ENCODE measurements at places on chromosomes 6 and 20. TPM values are rescaled to one million over a fixed set of nuclear protein-coding genes. Genes with fewer than 3 reads are reported as not detected.

LPA gene
- not detected for total RNA-seq

DNA sequence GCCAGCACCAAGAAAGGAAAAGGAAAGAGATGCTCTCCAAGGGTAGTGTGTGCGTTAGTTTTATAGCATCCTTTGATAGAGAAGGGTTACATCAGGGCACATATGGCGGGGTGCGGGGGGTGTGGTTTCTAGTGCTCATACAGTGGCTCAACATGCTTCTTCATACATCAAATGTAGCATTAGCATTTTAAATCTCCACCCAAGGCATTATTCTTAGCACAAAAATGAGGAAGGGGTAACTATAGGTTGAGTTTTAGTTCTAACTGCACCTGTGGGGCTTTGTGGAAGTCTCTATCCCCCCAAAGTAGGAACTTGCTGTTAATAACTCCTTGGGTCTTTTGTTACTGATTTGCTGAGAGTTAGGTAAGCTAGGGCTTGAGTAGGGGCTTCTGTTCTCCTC, 89.3 kb downstream of the CEP57L1 start:
- H3K27ac ChIP-seq = no peak overlapping the region
- H3K36me3 ChIP-seq = no peaks in the 10 kb centered on the region
- peaks cover 6% of the 10 kb centered on the region for H3K4me1 ChIP-seq

- H3K36me3 ChIP-seq = no peaks in the 10 kb centered on the region
- H3K27me3 ChIP-seq = peaks cover 36% of the 10 kb centered on the region
- H3K4me1 ChIP-seq = no peaks in the 10 kb centered on the region
- no peak overlapping the region for H3K4me3 ChIP-seq
- no peak for DNase-seq
- H3K27ac ChIP-seq = no peak overlapping the region
Measured at GRCh38 chr20:63475209-63475608, 2.8 kb upstream of the KCNQ2 start.

- H3K36me3 ChIP-seq = no peaks in the 10 kb centered on the region
- H3K4me3 ChIP-seq = no peak overlapping the region
- no peaks in the 10 kb centered on the region for H3K27me3 ChIP-seq
- H3K4me1 ChIP-seq = no peaks in the 10 kb centered on the region
- DNase-seq = no peak
Measured at GRCh38 chr6:9455864-9456658, 958.8 kb downstream of the TFAP2A start.
